ENCODE measurements at places on chromosomes 11 and 22. TPM values are rescaled to one million over a fixed set of nuclear protein-coding genes. Genes with fewer than 3 reads are reported as not detected.

The SLC22A25 gene
- not detected for total RNA-seq

The OR8D1 gene
- total RNA-seq: 0.10 TPM

The XKR3 gene
- total RNA-seq: not detected

The C11orf87 gene
- total RNA-seq: not detected

The NLRP10 gene
- total RNA-seq: not detected

- DNase-seq: no peak
Observed at GRCh38 chr22:27133681-27134314, 476.4 kb downstream of the MIAT start.

DNA sequence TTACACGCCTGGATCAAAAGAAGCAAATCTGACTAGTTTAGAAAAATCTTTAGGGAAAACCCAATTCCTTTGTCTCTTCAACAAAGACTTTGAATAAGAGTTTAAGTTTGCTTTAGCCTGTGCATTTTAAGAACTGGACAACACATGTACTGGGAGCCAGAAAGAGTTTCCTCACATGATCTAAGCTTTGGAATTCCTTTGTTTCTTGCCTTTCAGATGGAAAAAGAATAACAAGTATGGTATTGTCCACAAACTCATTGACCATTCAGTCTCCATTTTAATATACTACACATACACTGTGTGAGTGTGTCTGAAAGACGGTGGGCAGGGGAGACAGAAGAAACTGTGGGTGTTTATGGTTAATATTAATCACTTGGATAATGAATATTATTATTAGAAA is 205.6 kb downstream of the MAML2 start:
- no peak for DNase-seq

GRCh38 chr11:17991783-17992433 is 20.9 kb downstream of the SERGEF start:
- peak; percentile 66 for DNase-seq

DNA sequence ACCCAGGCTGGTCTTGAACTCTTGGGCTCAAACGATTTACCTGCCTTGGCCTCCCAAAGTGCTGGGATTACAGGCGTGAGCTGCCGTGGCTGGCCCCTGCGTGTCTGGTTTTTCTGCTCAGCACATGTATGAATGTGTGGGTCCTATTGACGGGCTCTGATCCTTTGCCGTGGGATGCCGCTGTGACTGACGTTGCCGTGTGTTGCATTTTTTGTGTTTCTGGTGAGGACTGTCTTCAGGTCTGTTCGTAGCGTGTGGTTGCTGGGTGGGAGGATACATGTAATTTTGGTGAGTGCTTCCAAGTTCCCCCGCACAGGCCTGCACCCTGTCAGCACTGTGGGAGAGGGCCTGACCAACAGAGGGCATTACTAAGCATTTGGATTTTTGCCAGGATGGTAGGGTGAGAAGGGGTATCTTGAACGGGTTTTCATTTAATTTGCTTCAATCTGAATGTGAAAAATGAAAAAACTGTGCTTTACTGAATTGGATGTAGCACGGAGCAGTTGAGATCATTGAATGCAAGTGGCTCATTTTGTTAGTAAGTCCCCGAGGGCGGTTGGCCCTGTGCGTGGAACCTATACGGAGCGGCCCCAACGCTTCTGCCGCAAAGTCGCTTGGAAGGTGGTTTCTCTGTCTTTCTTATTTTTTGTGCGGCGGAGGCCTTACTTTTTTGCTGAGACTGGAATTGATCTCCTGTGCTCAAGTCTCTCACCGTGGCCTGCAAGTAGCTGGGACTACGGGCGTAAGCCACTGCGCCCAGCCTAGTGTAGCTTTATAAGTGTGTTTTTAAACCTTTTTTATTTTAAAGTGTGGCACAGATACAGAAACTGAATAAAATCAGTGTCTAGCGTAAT is 8.2 kb downstream of the ZBED4 start:
- no peak for DNase-seq

GRCh38 chr11:45974806-45975205 is 52.4 kb downstream of the LARGE2 start:
- DNase-seq: no peak
